ENCODE measurements at places on chromosomes 5 and 9.
A peak's percentile ranks its signal among the peaks of the same experiment; 100 is the strongest.

- no peak for DNase-seq
These were observed 53.1 kb downstream of the HCN1 start for GRCh38 chr5:45643056-45643455.

GRCh38 chr5:68708156-68708841 lies 385.5 kb upstream of the SLC30A5 start:
- DNase-seq: no peak

DNA sequence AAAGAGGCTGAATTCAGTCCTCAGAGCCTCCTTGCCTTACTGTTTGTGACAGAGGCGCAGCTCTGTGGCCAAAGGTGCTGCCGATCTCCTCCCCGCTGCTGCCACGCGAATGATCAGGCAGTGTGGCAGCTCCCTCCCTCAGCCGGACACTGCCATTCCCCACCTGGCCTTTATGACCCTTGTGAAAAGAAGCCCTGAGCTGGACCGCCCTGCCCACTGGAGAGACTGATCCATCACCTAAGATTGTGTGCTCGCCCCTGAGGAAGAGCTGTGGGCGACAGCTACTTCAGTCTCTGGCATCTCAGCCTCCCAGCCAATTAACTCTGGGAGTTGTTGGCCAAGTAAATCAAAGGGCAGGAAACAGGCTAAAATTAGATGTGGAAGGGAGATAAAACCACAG lies 90.9 kb downstream of the CARTPT start:
- DNase-seq: peak; percentile 25

DNA sequence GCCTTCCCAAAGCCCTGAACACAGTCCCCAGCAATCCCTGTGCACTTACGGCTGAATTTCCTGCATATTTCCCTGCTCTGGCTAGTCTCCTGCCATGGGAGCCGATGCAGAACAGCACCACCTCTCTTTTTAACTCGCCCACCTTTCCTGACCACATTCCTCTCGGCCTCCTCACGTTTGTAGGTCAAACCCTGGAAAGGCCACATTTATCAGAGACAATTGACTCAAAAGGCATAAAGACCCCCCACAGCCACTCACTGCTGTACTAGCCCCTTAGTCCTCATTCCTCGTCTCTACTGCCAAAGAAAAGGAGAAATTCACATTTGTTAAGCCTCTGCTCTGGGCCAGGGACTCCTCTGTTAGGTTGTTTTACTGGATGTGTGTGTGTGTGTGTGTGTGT lies 43.6 kb downstream of the ENC1 start:
- no peak for DNase-seq

DNA sequence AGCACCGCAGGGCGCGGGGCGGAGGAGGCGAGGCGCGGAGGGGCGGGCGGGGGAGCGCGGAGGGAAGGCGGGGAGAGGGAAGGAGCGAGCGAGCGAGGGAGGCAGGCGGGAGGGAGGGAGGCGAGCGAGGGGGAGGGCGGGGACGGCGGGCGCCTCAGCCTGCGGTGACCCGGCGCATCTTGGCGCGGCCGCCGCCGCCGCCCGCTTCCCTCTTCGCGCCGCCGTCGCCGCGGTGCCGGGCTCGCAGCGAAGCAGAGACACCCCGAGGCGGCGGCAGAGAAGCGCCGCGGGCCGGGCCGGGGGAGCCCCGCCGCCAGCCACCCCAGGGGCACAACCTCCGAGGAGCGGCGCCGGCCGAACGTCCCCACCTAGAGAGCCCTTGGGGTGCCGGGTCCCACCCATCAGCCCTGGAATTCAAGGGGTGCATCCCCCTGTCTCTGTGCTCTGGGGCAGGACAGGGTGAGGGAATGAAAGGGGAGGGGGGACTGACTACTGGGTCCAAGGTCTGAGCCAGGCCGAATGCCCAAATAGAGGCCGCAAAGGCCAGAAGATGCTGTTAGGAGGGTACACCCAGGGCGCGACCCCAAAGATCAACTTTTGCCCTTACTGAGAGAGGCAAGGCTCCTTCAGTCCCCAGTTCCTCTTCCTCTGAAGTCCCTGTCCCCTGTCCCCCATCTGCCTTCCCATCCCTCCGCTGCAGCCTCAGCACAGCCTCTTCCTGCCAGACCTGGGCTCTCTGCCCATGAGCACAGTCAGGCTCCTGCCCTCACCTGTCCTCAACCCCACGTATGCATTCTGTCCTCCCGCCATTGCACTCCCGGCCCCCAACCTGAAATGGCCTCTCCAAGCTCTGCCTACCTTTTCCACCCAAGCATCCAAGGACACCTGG lies at the start of gene ADAMTS2:
ADAMTS2 (minus strand) TSS at position 29 of the 889 bp plus-strand sequence. CDS start 133 bp downstream, outside the sequence.
- DNase-seq: no peak

GRCh38 chr5:52283221-52283620 lies 504.5 kb upstream of the ITGA1 start:
- no peak for DNase-seq
